Left colon (tissue), 2 donors: ENCODE measurements at places on chromosomes 12 and 14. TPM values are rescaled to one million over a fixed set of nuclear protein-coding genes. Genes with fewer than 3 reads are reported as not detected.

TOX4 gene
- 85.2 TPM for total RNA-seq

FAR2 gene
- total RNA-seq, result 72.8 TPM

RPS26 gene
- total RNA-seq, result 73.9 TPM

SERPINA4 gene
- not detected for total RNA-seq

POTEG gene
- total RNA-seq, result not detected

DTX1 gene
- total RNA-seq, result 1.2 TPM

NOVA1 gene
- total RNA-seq, result 1.4 TPM

AQP6 gene
- not detected for total RNA-seq

AHNAK2 gene
- total RNA-seq, result 3.2 TPM

PLEKHA5 gene
- total RNA-seq, result 33.1 TPM

DNA sequence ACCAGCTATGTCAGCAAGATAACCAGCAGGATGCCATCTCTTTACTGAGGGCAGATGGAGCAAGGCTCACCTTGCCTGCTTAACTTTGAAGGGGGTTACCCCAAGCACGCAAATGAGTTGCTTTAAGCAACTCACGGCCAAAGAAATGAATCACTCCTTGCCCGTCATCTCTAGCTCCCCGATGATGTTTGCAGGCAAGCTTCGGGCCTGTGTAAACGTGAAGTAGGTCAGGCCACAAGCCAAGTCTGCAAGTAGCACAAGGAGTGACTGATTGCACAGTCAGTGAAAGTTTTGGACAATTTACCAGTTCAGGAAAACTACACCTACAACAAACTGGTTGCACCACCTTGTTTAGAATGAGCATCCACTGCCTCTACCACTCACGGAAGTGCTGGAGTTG is 699.7 kb upstream of the TBX3 start:
- no peak for DNase-seq

DNA sequence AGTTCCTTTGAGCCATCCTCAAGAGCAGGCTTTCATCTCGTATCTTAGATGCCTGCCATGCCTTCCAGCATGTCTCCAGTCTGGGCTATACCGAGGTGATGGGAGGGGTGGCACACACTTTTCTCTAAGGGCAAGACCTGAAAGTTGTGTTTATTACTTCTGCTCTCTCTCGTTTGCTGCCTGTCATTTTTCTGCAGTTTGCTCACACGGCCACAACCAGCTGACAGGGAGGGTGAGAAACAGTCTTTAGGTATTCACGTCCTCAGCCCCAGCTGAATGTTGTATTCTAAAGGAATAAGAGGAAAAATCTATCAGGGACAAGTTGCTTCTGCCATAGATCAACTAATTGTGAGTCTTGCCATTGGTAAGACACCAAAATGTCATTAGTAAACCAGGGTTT is 88.0 kb downstream of the TMTC2 start:
- DNase-seq, result no peak

- no peak for DNase-seq
Measured at GRCh38 chr14:96901227-96901626, 104.0 kb downstream of the VRK1 start.

- DNase-seq, result no peak
Measured at GRCh38 chr12:56385873-56386272, 23.2 kb upstream of the APOF start.

DNA sequence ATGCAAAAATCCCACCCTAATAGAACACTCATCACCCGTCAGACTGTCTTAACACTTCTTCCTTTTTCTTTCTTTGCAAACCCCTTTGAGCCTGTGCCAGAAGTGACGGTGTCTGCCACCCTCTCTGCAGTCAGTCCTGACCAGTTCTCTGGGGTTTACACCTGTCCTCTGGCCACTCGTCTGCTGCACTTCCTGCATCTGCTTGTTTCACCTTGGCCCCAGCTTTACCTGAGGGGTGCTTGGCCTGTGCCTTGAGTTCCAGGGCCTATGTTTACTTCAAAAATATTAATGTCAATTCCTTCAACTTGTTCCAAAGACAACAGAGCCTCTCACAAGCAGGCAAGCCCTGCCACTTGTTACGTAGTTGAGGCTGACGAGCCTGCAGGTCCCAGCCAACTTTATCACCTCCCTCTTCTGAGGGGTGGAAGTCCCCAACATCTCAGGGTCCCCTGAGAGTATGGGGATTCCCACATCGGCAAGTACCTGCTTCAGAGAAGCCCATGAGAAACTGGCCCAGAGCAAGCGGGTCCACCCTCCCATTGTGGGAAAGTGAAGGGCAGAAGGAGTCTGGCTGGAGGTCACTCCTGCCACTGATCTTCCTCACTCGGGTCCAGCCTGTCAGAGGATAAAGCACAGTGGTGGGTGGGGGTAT is 205.4 kb downstream of the DAD1 start:
- no peak for DNase-seq

DNA sequence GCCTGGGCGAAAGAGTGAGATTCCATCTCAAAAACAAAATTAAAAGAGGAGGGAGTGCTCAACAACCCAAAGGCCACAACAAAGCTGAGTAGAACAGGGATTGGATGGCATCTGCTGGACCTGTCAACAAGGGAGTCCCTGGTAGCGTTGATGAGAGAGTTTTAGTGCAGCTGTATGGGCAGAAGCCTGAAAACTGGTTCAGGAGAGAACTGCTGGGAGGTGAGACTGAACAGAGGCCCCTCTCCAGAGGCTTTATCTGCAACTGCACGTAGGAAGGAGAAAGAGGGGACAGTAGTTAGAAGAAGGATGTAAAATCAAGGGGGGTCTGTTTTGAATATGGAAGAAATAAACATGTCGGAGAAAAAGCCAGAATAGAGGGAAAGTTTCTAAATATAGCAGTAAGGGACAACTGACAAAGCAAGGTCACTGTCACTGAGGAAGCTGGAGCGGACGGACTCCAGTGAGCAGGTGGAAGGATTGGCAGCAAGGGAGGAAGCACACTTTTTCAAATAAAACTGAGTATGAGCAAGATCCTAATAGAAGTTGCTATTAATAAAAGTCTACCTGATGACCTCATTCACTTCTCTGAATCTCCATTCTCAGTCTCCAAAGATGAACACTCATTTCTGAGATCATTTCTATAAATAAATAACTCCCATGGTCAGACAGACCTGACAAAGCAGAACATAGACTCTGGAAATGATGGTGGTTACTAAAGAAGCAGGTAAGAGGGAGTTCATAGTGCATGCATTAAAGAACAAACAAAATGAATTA is 11.8 kb upstream of the ATF1 start:
- DNase-seq, result no peak
